ENCODE measurements at places on chromosomes 11 and 22. TPM values are rescaled to one million over a fixed set of nuclear protein-coding genes. Genes with fewer than 3 reads are reported as not detected.

GRCh38 chr22:30235687-30236170 lies 10.8 kb downstream of the LIF start:
- peak; percentile 81 for DNase-seq

Gene PHOX2A
- not detected for total RNA-seq

GRCh38 chr11:35116762-35117640 lies 22.0 kb upstream of the CD44 start:
- DNase-seq, result no peak

- no peak for DNase-seq
These were observed 41.1 kb downstream of the UBASH3B start for GRCh38 chr11:122696662-122697061.

Gene LARGE1
- 0.49 TPM for total RNA-seq

DNA sequence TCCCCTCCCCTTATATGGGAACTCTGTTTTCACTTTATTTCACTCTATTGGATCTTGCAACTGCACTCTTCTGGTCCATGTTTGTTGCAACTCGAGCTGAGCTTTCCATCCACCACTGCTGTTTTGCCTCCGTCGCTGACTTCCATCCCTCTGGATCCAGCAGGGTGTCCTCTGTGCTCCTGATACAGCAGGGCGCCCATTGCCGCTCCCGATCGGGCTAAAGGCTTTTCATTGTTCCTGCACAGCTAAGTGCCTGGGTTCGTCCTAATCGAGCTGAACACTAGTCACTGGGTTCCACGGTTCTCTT lies 11.1 kb upstream of the CCDC117 start:
- no peak for DNase-seq

Gene KRTAP5-1
- not detected for total RNA-seq

DNA sequence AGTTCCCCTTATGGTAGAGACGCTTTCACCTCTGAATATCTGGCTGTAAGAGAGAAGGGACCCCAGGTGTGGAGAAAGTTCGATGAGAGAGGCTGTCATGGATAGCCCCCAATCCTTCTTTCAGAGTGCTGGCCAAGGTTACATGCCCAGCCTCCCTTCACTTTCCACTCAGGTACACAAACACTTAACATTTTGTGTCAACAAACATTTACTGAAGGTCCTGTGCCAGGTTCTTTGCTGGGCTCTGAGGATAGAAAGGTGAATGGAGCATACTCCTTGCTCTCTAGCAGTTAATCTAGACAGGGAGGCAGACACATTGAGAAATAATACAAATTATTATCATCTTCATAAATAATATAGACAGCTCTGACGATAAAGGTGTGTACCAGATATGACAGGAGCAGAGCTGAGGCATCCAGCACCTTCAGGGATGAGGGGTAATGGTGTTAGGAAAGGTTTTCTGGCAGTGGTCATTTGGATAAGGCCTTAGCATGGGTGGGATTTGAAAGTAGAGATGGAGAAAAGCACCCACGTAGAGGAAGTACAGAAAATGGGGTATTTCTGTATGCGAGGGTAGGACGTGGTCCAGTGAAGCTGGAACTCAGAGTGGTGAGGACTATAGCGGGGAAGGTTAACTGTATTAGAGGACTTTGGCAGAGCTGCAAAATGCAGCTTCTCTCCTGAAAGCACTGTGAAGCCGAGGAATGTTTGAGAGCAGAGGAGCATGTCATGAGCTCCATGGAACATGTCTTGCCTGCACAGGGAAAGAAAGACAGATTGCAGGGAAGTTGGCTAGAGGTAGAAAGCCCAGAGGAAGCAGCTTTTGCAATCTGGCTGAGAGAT lies 19.6 kb downstream of the PPFIBP2 start:
- no peak for DNase-seq

DNA sequence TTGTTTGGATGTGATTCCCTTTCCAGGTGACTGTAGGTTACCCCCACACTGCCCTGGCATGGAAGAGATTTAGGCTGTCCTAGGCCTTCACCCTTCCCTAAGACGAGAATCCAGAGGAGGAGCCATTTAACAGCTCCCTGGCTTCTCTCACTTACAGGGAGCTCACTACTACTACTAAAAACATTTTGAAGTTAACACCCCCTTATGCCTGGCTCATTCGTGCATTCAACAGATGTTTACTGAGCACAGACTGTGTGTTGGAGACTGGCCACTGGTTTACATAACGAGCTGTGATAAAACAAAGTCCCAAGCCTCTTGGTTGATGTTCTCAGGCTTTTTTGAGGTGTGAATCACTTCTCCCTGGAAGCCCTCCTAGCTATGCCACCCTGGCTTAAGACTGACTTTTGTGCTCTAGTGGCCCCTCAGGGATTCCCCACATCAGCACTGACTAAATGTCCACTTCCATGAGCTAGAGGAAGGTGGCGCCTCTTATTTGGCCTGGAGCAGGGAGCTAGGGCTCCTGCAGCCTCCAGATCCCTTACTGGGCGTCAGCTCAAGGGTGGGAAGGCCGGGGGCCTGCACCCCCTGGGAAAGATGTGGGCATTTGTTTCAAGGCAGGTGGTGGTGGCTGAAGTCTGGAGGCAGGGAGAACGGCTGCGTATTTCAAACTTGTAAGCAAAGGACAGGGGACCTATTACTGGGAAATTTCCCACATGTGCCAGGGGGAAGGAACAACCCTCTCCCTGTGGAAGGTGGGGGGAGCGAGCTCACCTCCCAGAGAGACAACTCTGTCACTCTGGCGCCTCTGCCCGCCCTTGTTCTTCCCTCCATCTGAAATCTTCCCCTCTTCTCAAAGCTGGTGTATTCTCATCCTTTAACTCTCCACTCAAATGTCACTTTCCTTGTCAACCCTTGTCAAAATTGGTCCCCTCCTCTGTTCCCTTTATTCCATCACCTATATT lies 19.4 kb upstream of the MALAT1 start:
- peak; percentile 77 for DNase-seq

DNA sequence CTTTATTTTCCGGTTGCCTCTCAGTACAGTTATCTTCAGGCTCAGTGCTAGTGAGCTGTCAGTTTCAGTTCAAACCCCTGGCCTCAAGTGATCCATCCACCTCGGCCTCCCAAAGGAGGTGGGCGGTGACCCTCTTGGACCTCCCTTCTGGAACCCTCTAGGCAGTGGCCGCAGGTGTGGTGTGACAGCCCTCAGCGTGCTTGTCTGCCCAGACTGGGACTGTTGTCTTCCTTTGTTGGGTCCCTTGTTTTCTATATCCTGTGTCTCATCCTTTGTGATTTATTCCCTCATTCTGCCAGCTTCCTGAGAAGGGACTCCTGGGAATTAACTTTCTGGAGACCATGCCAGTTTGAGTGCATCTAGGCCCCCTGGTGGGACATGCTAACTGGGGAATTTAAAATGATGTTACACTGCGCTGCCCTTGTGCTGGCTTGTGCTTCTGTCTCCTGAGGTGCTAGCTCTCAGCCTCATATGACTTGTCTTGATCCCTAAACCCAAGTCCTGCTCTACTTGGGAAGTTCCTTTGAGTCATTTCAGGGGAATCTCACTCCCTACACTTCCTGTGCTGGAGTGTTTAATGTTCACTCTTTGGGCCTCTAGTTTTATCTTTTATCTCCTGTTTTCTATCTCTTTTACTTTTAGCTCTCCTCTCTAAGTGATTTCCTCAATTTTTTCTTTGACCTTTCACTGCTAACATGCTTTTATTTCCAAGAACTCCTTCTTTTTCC lies 19.4 kb downstream of the MED15 start:
- DNase-seq, result no peak

Gene IL10RA
- total RNA-seq, result not detected

DNA sequence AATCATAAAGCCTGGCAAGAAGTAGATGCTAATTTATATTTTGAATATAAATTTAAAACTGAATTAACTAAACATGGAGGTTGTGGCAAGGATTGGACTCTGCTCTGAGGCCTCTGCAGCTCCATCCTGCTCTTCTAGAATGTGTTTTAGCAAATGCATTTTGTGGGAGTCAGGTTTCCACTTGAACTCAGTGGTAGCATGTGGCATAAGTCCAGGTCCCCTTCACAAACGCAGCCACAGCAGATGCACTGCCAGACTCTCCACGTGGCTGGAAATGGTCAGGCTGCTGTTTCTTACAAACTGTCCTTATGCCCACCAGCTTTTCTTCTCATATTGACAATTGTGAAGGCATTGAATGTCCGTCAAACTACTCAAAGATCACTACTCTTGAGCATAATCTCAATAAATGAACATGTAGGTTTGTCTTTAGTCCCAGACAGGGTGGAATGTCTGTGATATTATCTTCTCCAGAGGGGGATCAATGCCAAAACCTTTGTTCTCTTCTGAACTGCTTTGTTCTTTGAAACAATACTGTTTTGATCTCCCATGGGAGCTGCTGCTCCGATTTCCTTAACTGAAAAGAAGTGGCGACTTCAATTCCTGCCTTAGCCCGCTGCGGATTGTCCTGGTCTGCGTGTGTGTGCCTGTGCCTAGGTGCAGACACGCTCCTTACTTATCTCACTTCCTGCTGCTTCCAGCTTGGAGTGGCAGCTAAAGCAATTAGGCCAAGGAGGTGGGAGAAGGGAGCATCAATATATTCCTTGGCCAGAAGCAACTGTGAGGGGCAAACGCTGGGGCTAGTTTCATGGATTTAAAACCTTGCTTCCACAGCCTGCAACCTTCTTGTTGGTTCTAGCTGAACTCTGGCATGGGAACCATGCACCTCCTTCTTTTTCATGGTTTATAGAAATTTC lies 24.2 kb downstream of the EIF4G2 start:
- no peak for DNase-seq

Gene C11orf86
- total RNA-seq, result not detected

Gene MAFF
- total RNA-seq, result 11.9 TPM

DNA sequence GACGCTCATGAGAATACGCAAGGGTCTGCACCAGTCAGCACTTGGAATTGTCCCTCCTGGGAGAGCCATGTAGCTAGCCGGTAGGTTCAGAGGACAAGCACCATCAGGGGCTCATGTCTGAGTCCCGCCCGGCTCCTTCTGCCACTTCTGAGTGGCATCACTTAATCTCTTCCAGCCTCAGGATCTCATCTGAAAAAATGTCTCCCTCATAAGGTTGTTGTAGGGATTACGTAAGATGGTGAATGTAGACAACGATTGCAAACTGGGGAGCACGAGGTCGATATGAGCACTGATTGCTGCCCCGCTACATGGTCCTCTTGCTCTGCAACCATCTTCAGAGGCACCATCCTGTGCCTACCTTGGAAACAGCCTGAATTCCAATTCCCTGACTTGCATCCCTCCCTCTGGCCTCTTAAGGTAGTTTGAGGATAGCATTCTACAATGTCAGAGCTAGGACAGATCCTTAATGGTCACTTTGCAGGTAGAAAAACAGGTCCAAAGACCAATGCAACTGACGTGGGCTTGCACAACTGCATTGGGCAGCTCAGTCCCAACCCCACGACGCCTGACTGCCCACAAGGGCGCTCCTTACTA lies 115.8 kb upstream of the TMEM45B start:
- DNase-seq, result no peak

DNA sequence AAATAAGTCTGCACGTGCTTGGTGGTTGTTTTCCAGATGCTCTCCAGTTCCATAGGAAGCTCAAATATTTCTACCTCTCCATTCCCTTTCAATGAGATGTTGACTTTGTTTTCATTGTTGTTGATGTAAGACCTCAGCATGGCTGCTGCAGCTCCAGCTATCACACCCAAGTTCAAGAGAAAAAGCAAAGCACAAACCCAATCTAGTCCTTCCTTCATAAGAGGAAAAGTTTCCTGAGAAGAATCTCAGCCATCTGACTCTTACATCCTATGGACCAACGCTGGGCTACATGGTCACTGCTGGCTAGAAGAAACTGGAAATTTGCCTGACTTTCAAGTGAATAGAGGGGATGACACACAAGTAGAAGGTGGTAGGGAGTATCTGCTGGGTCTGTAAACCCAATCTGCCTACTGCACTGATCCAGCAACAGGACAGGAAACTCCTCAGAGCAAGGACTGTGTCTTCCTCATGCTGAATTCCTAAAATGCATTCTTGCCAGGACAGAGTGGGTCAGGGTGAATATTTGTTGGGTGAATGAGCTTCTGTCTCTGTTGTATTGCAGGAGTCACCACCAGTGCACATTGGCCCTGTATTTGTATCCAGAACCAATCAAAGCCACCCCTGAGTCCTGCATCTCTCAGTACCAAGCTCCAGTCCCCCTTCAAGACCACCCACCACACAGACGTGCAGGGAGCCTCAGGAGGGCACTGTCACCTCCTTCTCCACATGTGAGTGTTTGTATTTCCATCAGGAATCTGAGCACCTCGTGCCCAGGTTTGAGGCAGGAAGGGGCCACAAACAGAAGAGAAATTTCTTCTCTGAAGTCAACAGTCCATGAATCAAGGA lies 118.0 kb upstream of the IGLL5 start:
- DNase-seq, result no peak

DNA sequence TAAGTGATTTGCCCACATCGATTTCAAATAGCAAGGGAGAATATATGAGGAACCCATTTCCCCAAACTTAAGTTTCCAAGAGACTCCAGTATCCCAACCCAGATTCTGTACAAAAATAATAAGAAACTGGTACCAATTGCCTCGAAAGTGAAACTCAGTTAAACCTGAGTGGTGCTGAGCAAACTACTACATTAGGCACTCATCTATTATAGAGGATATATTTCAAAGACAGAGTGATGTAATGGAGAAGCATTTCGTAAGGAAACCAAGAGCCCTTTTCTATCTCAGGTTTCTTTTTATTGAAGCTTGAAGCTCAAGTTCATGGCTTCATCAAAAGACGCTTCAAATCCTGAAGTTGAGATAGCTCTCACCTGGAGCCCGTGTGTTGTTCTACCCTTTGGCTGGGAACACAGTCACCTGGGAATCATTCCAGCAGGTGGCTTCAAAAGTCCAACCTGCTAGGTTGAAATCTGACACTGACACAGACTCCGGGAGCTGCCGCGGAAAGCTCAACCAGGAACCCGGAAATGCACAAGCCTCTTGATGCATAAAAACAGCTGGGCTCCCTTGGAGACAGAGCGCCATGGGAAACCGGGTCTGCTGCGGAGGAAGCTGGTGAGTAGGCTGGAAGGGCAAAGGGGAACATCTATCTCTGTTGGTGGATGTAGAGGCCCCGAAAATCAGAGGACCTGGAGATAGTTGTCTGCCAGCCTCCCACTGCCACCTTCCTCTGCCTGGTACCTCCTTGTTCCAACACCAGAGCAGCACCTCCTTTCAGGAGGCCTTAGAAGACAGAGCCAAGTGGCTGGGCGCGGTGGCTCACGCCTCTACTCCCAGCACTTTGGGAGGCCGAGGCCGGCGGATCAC lies at the start of gene C11orf52:
TSS of gene C11orf52 (plus strand) at position 524 of the 867 bp plus-strand sequence. CDS start at position 584, 60 bp downstream.
- DNase-seq, result peak; percentile 58
